Gastrocnemius medialis (tissue), 4 donors: ENCODE measurements at places on chromosomes 5 and 9. TPM values are rescaled to one million over a fixed set of nuclear protein-coding genes. Genes with fewer than 3 reads are reported as not detected.
A peak's percentile ranks its signal among the peaks of the same experiment; 100 is the strongest.

GRCh38 chr5:148904440-148904839 is 78.0 kb downstream of the ADRB2 start:
- peaks cover 63% of the 10 kb centered on the region for H3K4me1 ChIP-seq
- DNase-seq: peak; percentile 81
- H3K27me3 ChIP-seq: no peaks in the 10 kb centered on the region
- peak overlapping the region; percentile 70 for H3K27ac ChIP-seq

Gene LEAP2
- 0.52 TPM for total RNA-seq

DNA sequence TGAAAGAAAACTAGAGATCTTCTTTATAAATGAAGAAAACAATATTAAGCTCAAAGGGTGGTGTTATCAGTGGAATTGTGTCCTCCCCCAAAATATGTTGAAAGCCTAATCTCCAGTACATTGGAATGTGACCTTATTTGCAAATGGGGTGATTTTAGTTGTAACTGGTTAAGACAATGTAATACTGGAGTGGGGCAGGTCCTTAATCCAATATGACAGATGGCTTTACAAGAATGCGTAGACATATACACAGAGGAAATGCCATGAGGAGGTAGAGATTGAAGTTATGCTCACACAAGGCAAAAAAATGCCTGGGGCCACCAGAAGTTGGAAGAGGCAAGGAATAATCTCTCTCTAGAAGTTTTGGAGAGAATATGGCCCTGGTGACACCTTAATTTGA is 13.7 kb upstream of the TRIM32 start:
- no peak for DNase-seq
- no peaks in the 10 kb centered on the region for H3K27me3 ChIP-seq
- H3K4me3 ChIP-seq: no peak overlapping the region
- H3K36me3 ChIP-seq: no peaks in the 10 kb centered on the region
- no peak overlapping the region for H3K27ac ChIP-seq

Gene PTGER4
- 5.1 TPM for total RNA-seq

GRCh38 chr5:115336201-115336720 is 39.8 kb upstream of the CCDC112 start:
- no peaks in the 10 kb centered on the region for H3K27me3 ChIP-seq
- no peak overlapping the region for H3K4me3 ChIP-seq

DNA sequence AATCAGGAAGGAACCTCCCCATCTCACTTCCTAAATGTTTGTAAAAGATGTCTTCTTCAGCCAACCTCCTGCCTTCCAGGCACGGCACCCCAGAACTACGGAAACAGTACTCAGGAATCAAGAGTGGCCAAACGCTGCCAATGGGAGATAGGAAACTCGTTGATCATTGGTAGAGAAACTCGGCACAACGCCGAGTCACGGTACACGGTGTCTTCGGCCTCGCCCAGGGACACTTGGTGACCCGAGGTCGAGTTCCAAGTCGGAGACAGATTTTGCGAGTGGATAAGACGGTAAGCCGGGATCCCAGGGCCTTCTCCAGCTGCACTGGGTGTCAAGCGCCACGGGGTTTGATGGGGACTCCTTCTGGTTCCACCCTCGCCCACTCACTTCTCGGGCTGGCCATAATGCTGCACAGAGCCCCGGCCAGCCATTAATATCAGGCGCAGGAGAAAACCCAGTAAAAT is 343 bp downstream of the KIAA0825 start:
- peaks cover 13% of the 10 kb centered on the region for H3K4me1 ChIP-seq
- no peaks in the 10 kb centered on the region for H3K36me3 ChIP-seq
- DNase-seq: peak; percentile 25
- no peaks in the 10 kb centered on the region for H3K27me3 ChIP-seq

DNA sequence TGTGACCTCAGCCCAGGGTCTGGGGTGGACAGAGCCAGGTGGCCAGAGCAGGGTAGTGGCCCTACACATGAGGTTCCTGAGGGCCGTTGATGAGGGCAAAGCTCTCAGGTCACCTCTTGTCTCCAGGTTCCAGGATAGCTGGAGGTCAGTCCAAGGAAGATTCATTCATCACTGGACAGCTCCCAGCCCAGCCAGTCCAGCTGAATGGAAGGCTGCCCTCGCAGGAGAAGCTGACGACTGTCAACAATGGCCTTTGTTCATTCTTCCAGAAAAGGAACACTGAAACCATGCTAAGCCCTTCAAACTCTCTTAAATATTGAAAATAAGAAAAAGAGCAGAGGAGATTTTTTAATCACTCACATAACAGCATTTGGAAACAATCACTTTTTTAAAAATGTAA is 169.7 kb upstream of the TBCA start:
- H3K4me1 ChIP-seq: no peaks in the 10 kb centered on the region
- no peak overlapping the region for H3K27ac ChIP-seq
- DNase-seq: no peak
- H3K36me3 ChIP-seq: no peaks in the 10 kb centered on the region

DNA sequence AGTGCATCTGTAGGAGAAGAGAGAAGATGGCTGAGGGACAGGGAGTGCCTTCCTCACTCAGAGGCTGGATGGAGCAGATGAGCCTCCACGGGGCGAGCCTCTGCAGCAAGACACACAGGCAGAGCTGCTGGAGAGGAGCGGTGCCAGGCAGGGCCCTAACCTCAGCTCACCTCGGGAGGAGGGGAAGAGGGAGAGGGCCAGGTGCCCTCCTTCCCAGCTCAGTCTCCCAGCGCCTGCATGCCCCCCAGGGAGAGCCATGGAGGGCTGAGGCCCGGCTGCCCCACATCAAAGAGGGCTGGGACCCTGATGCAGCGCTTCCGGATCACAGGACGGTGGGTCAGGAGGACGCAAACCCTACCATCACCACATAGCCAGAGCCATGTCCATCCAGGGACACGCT is 13.6 kb upstream of the SPATA31E1 start:
- H3K4me3 ChIP-seq: no peak overlapping the region
- H3K27ac ChIP-seq: no peak overlapping the region
- no peak for DNase-seq
- H3K4me1 ChIP-seq: no peaks in the 10 kb centered on the region
- H3K27me3 ChIP-seq: no peaks in the 10 kb centered on the region
